T-helper 17 cell (primary cell): ENCODE measurements at places on chromosomes 5 and 9.

GRCh38 chr5:10233505-10233904 is 16.2 kb downstream of the ATPSCKMT start:
- DNase-seq: no peak

- DNase-seq: no peak
Observed at GRCh38 chr5:85182344-85182743, 797.7 kb upstream of the EDIL3 start.

GRCh38 chr9:3868012-3868411 is 342.2 kb upstream of the RFX3 start:
- DNase-seq: no peak

DNA sequence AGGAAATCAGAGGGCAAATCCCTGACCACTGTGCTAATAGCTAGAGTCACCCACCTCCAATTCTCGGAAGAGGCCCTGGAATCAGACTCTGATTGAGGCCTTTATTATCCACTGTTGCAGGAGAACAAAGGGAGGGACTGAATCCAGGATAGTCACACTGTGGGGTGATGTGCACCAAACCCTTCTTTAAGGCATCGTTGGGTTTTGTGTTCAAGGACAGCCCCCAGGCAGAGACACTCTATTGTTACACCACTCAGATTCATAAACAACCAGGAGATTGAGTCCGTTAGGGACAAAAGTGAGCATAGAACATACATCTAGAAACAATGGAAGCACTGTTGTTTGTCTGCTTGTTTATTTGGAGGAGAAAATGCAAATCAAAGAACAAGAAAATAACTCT is 124.6 kb upstream of the TBCA start:
- DNase-seq: no peak

- DNase-seq: no peak
Observed at GRCh38 chr5:4976902-4977301, 163.2 kb upstream of the ADAMTS16 start.

DNA sequence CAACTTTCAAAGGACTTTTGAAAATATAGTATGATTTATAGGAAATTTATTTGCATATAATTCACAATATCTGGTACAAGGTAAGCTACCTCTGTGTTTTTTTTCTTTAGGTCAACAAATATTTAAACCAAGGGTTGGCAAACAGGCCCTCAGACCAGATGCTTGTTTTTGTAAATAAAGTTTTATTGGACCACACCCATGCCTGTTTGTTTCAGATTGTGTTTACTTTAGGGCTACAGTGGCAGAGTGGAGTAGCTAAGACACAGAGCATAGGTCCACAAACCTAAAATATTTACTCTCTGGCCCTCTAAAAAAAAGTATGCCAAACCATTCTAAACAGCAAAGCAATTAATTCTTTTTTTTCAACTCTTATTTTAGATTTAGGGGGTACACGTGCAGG is 119.7 kb upstream of the CCDC152 start:
- DNase-seq: no peak

- no peak for DNase-seq
Observed at GRCh38 chr9:69181908-69182353, 7.9 kb downstream of the TJP2 start.

GRCh38 chr5:170629566-170630175 is 125.9 kb downstream of the KCNIP1 start:
- DNase-seq: no peak

DNA sequence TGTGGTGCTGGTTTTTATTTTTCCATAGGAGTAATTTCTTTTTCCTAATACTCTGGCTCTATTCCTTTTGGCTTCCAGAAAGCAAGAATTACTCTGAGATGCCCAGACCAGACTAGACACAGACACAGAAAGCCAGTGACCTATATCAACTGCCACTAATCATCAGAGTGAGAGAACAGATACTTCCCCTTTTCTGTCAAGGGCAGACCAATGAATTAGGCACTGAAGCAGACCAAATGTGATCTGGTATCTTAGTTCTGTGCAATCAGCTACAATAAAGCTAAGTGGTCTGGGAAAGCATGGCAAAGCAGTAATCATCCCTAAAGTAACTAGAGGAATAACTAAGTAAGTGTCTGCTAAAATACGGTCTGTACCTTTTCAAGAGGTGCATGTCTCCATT is 239.1 kb downstream of the ELAVL2 start:
- no peak for DNase-seq
